ENCODE measurements at places on chromosomes 16 and 17.
A peak's percentile ranks its signal among the peaks of the same experiment; 100 is the strongest.

GRCh38 chr17:74353446-74354060 is 8.1 kb downstream of the BTBD17 start:
- no peak for DNase-seq

DNA sequence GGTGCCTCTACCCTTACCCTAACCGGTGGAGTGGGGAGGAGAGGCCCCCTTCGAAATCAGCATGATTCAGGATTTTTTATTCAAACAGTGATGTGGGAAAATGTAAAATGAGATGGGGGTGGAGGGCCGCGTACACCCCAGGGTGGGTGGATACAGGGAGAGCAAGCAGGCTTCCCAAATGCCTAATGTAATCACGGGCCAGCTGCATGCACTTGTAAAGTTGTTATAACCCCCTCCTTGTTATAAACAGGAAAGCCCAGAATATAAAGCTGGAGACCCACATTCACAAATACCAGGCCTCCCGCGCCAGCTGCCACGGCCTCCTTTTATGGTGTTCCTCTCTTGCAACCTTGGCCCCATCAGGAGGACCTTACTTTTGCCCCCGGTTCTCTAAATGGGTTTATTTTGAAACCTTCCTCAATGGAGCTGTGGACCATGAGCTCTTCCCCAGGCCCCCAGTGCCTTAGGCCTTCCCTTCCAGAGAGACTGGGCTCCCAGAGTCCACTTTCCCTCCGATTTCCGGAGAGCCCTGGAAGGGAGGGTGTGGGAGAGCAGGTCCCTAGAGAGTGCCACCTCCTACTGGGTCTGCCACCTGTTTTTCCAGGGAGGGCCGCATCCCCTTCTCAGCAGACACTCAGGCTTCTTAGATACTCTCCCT is 906 bp upstream of the FOXL1 start:
- DNase-seq, result no peak

- no peak for DNase-seq
Measured at GRCh38 chr17:79877041-79877440, 37.8 kb upstream of the CBX4 start.

- DNase-seq, result no peak
Measured at GRCh38 chr17:69067274-69068047, 6.7 kb upstream of the ABCA9 start.

DNA sequence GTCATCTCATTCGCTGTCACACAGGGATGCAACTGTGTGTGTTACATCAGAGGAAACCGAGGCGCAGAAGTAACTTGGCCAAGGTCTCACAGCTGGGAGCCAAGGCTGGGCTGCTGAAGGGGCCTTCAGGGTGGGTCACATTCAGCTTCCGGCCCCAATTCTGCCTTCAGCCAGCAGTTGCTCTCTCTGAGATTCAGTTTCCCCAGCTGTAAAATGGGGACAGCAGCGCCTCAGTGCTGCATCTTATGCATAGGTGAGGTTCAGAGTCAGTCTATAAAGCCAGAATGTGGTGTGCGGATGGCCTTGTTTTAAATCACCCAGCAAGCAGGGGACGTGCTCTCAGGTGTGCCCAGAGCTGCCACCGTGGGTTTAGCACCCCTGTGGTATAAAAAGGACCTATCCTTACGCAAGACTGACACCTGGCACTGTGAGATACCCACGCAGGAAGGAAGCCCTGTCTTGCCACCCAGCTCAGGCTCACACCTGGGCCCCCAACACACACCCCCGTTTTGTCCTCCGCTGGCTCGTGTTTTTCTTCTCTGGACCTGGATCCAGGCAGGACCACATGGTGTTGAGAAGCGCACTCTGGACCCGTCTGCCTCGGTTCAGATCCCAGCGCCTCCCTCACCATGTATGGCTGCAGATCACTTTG is 94.6 kb upstream of the GSE1 start:
- DNase-seq, result no peak

GRCh38 chr16:67028696-67029253 is at the start of gene CBFB:
Gene CBFB, plus strand, starts transcription at chr16:67029149. Its CDS starts 259 bp downstream, at chr16:67029408.
- DNase-seq, result peak; percentile 90

- no peak for DNase-seq
Measured at GRCh38 chr17:22203208-22203715, 510.9 kb downstream of the KCNJ18 start.

- DNase-seq, result no peak
Measured at GRCh38 chr17:70106551-70106950, 31.5 kb downstream of the KCNJ16 start.

- DNase-seq, result no peak
Measured at GRCh38 chr16:21611198-21611555, 11.8 kb downstream of the METTL9 start.

DNA sequence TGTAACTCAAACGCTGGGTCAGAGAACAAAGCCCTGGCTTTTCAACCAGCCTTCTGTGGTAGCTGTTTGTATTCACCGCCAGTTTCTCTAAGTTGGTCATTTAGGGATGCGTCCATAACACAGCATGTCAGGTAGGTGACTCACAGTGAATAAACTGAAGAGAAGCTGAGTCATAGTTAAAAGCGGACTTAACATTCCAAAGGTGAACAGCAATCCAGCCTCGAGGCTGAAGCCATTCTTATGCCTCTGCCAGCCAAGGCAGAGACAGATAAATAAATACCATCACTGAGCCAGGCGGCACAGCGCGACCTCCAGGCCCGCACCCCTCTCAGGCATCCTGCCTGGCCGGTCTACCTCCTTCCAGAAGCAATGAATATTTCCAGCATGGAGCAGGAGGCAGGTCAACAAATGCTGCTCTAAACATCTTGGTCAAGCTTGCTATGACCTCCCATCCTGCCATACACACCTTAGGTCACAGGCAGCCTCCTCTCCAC is 12.4 kb upstream of the CACNG4 start:
- no peak for DNase-seq

DNA sequence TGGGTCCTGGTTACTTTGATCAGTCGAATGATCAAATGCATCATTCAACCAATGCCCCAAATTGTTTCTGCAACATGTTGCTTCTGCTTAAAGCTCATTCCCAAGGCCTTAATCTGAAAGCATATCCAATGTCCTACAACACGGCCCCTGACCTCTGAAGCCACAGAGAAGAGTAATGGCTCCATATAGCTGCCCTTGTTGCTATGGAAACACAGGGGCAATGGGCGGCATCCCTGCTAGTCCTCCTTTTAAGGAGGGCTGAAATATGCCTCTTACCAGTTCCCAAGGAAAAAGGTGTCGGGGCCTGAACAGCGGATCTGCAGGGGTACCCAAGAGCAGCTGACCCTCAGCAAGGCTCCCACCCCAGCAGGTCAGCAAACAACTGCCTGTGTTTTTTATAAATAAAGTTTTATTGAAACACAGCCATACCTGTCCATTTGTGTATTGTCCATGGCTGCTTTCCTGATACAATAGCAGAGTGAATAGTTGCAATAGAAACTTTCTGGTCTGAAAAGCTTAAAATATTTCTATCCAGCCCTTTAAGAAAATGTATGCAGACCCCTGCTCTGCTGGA is 210.4 kb downstream of the XYLT1 start:
- DNase-seq, result no peak

DNA sequence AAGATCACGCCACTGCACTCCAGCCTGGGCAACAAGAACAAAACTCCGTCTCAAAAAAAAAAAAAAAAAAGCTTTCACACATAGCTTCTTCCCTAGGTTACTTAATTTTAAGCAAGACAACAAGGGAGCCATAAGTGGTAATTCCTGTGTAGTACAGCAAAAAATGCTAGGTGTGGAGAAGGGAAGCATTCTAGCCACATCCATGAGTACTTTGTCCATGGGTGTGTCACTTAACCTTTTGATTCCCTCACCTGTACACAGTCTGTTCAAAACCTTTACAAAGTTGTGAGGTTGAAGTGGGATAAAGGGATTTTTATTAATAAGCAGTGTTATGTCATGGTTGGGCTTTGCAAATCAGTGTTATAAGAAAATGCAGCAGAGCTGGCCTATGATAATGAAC is 4.5 kb downstream of the NME2 start:
- DNase-seq, result no peak

DNA sequence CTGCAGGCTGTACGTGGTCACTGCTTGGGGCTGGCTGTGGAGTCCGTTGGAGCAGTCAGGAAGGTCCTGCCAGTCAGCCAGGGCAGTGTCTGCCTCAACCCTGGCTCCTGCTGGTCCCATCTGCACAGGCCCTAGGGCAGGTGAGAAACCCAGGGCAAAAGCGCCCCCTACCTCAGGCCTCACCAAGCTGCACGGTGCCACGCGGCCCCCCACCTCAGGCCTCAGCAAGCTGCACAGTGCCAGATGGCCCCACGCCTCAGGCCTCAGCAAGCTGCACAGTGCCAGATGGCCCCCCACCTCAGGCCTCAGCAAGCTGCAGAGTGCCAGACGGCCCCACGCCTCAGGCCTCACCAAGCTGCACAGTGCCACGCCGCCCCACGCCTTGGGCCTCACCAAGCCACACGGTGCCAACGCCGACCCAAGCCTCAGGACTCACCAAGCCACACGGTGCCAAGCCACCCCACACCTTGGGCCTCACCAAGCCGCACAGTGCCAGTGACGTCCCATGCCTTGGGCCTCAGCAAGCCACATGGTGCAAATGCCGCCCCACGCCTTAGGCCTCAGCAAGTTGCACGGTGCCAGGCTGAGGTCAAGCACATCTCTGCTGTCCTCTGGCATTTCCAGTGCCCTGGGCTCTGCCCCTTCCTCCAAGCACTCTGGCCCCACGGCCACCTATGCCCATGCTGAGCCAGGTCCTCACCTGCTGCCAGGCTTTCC is 5.5 kb downstream of the TMEM204 start:
- no peak for DNase-seq

DNA sequence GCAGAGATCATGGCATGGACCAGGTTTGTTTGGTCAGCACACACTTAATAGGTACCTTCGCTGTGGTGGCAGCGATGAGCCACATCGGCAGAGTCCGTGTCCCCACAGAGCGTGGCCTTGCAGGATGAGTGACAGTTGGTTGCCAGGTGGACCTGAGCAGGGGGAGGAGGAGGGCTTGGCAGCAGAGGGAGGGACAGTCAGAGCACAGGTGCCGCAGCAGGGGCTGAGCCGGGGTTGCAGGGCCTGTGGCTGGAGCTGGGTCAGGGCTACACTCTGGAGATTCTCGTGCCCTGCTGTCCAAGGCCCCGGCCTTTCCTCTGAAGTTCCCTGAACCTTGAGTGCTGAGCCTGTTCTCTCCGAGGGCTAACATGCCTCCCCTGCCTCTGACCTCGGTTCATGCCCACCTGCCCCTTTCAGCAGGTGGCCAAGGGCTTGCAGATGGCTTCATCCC is 24.8 kb downstream of the POLR3E start:
- DNase-seq, result no peak

GRCh38 chr17:28839221-28839620 is 3.4 kb downstream of the FAM222B start:
- no peak for DNase-seq

DNA sequence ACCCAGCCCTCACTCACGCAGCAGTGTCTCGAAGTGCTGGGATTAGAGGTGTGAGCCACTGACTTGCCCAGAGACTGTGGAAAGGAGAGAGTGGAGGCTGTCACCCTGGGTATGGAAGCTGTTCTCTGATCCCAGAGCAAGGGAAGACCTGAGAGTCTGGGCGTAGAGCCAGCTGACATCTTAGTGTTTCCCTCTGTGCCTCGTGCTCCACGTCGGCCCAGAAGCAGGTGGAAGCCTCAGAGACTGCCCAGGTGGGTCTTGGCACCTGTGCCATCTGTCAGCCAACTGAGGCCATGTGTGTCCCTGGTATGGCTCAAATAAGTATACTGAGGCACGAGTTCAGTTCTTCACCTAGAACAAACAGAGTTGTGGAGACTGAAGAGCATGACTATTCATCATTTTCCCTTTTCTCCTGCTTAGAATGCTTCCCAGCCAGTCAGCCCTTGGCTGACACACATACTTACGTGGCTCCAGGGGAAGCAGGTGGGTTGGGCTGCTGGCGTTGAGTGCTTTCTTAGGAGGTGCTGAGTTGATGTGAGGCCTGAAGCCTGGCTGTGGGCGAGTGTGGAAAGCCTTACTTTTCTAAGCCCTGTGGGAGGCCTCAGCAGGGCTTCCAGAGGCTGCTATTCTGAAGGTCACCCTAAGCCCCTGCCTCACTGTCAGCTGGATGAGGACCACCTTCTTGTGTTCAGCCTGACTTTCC is 8.1 kb downstream of the CTRL start:
- DNase-seq, result no peak

GRCh38 chr17:58344791-58345157 is 7.2 kb downstream of the SUPT4H1 start:
- DNase-seq, result no peak

DNA sequence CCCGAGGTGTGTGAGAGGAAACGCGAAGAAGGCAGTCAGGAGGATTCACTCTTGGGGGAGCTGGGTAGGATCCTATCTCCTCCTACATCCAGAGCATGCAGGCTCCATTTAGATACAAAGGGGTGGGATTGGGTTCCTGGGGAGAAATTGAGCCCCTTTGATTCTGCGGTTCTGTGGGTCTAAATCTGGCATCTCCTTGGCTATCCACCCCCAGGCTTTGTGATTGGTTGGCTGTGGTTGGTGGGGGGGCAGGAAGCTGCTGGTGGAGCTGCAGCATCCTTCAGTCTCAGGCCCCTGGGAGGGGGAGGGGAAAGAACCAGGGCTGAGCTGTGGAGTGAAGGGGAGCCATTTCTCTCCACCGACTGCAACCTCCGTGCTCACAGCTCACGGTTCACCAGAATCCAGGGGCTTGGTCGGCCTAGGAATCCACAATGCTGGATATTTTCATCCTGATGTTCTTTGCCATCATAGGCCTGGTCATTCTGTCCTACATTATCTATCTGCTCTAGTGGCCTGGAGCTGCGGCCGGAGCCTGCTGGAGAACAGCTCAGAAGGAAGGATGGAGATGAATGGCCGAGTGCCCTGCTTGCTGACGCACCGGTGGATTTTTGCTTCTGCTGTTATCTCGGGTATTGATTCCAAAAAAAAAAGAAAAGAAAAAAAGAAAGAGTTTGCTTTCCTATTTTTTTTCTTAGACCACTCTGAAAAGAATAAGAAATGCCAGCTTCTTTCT is at the start of gene LASP1NB:
LASP1NB (plus strand) TSS at position 352 of the 733 bp plus-strand sequence.
- peak; percentile 83 for DNase-seq

GRCh38 chr16:26569793-26570192 is 496.9 kb upstream of the C16orf82 start:
- DNase-seq, result peak; percentile 8

DNA sequence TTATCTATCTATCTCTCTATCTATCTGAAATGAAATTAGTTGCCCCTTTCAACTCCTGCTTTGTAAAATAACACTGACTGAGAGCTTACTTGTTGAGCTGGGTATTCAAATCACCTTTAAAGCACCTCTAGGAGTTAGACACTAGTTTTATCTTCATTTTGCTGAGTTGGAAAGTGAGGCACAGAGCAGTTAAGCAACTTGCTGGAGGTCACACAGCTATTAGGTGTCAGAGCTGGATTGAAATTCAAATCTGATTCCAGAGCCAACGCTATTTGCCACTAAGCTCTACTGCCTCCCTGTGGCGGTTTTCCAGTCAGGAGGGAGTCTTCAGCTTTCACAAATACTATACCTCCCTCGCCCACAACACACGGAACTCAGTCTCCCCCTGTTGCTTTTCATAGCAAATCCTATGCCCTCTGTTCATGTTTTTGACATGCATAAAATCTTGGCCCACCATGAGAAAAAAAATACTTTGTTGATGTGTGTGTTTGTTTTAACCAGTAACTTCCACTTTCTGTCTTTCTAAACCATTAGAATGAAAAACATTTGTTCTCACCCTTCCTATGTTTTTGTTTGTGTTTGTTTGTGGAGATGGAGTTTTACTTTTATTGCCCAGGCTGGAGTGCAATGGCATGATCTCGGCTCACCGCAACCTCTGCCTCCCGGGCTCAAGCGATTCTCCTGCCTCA is 74.8 kb upstream of the SMURF2 start:
- DNase-seq, result peak; percentile 4

Data from midbrain (tissue), 1 donor.